AG08395 (cell line): ENCODE measurements at places on chromosomes 13 and 19.
A peak's percentile ranks its signal among the peaks of the same experiment; 100 is the strongest.

DNA sequence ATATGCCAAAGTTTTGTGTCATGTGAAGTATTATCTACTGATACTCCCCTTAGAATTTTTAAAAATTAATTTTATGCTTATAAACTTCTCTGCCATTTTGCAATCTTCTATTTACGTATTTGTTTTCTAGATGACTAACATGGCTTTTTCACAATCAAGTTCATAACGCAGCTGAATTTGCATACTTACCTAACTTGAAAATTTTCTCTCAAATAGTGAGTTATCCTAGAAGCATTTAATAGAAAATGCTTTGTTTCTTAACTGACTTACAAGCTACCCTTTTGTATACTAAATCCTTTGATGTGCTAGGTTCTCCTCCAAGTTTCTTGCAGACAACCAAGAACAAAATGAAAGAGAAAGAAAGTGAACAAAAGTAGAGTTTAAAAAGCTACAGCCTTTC is 683.5 kb downstream of the LIG4 start:
- no peak for DNase-seq

GRCh38 chr19:32824191-32824751 is 45.3 kb downstream of the SLC7A9 start:
- DNase-seq: no peak

DNA sequence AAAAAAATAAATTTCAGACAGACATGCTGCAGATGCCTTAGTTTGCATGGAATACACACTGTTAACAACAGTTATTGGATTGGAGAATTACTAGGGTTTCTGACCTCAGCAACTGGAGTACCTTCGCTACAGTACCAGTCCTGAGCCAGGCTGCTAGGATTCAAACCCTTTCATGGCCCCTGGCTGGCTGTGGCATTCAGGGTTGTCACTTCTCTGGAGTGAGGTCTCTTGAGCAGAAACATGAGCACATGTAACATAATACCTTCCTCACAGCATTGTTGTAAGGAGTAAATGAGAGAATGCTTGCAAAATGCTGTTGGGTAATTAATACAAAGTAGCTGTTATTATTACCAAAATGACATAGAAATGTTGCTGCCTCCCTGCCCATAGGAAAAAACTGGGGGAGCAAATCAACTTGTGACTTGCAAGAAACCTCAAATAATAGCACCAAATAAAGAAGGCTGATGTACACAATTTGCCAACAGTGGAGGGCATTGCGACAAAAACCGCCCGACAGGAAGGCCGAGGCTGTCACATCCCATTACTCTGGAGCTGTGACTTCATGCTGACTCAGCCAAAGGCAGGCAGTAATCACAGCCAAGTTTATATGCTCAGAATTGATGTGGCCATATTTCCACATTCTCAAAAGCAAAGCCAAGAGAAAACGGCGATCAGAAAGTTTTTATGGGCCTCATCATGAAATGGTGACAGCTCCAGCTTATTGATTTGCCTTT is 100.4 kb downstream of the RFC3 start:
- peak; percentile 85 for DNase-seq

DNA sequence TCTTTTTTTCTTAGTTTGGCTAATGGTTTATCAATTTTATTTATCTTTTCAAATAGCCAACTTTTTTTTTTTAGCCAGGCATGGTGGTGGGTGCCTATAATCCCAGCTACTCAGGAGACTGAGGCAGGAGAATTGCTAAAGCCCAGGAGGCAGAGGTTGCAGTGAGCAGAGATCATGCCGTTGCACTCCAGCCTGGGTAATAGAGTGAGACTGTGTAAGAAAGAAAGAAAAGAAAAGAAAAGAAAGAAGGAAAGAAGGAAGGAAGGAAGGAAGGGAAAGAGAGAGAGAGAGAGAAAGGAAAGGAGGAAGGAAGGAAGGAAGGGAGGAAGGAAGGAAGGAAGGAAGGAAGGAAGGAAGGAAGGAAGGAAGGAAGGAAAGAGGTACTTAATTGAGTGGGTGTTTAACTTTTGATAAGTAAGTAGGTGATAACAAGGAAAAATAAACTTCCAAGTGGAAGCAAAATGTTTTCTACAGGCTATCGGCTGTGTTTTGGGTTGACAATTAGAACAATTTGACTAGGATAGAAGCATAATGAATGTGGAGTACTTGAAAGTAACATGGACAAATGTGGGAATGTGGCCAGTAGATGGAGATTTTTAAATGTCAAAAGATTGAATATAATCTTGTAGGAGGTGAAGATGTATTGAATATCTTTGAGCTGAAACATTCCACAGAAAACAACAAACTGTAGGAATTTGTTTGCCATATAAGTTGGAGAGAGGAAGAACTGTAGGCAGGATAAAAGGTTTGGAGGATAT is 62.8 kb upstream of the MYO16 start:
- DNase-seq: no peak

DNA sequence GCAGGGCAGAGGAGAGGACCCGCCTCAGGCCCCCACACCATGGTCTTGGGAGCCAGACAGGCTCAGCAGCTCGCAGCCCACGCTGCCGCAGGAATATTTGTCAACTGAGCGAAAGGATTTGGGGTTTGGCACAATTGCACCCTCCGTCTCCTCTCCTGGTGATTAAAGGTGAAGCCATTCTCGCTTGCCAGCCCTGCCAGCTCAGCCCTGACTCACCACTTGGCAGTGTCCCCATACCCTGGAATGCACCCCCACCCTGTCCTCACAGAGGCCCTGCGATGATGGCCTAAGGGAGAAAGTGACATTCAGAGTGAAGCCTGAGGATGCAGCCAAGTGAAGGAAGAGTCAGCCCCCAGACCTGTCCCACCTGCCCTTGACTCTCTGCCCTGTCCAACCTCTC is 18.8 kb downstream of the CYTH2 start:
- peak; percentile 92 for DNase-seq

GRCh38 chr13:74623761-74624160 is 489.6 kb upstream of the KLF12 start:
- no peak for DNase-seq

GRCh38 chr13:113465300-113465699 is 12.0 kb upstream of the ADPRHL1 start:
- no peak for DNase-seq

DNA sequence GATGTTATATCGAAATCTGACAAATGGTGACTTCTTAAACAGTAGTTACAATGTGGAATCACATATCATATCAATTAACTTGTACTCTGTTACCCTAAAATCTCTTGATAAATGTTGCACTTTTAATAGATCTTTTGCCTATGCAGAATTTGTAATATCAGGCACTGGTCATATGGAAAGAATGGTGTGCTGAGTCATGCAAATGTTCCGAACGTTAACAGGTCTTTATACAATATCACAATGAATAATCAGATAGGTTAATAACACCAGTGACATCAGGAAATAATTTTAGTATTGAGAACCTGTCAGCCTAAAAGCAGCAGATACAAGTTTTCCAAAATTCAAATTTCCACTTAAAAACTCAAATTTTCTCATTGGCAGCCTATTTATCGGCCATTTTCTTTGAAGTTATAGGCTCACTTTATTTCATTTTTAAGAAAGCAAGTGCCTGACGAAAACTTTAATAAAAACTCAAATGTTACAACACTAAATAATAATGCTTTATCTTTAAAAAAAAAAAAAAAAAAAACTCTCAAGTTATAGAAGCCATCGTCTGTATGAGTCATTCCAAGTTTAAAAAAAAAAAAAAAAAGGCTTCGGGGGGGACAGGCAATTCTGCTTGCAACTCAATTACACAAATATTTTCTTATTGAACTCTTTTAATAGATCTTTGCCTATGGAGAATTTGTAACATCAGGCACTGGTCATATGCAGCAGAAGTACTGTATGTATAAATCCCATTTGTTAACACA is 180.9 kb downstream of the DIAPH3 start:
- peak; percentile 4 for DNase-seq

DNA sequence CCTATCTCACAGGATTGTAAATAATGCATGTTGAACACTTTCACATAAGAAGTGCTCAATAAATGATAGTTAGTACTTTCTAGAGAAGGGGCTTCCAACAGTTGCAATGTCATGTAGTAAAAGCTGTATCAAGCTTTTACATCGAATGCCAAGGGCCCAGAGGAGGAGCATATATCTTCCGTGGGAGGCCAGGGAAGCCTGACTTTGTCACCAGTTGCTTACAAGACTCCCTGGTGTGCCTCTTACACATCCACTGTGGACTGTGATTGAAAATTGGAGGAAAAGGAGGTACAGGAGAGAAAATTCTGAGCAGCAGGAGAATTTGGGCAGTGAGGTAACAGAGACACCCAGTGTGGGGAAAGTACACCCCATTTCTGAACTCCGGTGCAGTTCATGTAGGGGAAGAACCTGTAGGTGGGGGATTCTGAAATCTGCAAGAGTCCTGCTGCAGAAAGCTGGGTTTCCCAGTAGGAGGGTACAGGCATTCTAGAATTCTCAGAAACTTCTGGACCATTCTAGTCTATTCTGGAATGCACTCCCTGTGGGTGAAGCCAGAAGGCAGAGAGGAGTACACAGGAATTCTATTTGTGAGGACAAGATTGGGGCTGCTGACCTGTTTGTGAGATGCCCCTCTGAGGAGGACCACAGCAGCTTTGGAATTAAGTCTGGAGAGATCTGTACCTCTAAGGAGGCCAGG is 54.0 kb downstream of the ALOX5AP start:
- DNase-seq: no peak

GRCh38 chr13:45752510-45752909 is 50.4 kb downstream of the CBY2 start:
- no peak for DNase-seq

- no peak for DNase-seq
Measured at GRCh38 chr19:51417107-51417809, at the start of gene SIGLEC10. Gene SIGLEC10 (minus strand): TSS chr19:51417642. CDS start chr19:51417581, 61 bp downstream.

- no peak for DNase-seq
Measured at GRCh38 chr13:64709079-64709478, 2521.1 kb downstream of the PCDH9 start.

DNA sequence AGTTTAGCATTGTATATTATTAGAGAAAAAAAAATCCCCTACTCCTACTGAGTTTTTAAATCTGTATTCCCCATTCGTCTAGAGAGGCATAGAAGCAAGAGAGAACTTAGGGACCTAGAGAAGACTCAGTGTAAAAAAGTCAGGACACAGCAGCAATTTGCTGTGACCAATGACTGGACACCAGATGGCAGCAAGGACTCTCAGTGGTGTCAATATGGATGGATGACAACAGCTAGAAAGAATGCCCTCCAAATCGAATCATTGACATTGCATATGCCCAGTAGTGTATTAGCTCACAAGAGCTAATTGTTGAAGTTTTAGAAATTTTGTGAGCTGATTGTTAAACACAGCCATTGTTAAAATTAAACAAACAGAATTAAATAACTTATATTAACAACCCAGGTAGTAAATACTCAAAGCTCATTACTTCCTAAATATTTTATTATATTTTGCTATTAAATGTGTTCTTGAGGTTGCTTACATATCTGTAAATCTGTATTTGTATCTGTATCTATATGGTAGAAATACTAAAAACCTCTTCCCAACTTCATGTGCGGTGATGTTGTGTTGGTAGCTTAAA is 43.9 kb downstream of the SIAH3 start:
- peak; percentile 67 for DNase-seq

GRCh38 chr13:107124129-107124718 is 556.3 kb upstream of the ARGLU1 start:
- DNase-seq: peak; percentile 40

- peak; percentile 67 for DNase-seq
Measured at GRCh38 chr19:4454747-4455718, 2.6 kb downstream of the UBXN6 start.

GRCh38 chr13:112849500-112849899 is 119.5 kb upstream of the MCF2L start:
- DNase-seq: no peak

DNA sequence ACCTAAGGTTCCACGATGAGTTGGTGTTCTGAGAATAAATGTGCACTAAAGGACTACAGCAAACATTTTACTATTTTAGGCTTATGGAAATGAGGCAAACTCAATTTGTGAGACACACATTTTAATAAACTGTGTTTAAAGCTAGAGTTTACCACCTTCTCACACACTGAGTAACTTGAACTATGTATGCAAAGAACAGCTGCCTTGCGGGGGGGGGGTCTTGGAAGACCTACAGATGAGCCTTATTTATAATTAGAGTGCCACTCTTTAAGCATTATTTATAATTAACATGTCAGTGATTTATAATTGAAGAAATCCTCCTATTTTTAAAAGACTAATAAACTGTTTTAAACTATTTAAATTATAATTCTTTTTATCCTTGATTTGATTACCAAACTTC is 300.4 kb downstream of the DLEU7 start:
- no peak for DNase-seq

GRCh38 chr19:51750400-51751094 is 1.1 kb downstream of the FPR1 start:
- DNase-seq: peak; percentile 61

- DNase-seq: peak; percentile 74
Measured at GRCh38 chr19:44753932-44754749, 5.6 kb downstream of the BCL3 start.

DNA sequence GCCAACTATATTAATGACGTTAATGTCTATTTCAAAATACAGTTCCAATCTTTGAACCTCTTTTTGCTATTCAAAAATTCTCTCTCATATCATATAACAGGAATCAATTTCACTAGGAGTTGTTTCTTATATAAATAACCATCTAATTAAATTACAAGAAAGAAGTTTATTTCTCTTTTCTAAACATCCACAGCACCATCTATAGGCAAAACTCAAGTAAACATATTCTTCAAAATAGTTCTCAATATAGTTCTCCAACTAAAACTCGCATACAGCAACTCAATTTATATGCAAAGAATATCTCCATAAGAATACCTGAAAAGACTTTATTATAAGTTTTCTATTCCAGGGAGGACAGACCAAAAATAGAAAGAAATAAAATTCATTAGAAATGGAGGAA is 65.6 kb downstream of the RBM26 start:
- no peak for DNase-seq

DNA sequence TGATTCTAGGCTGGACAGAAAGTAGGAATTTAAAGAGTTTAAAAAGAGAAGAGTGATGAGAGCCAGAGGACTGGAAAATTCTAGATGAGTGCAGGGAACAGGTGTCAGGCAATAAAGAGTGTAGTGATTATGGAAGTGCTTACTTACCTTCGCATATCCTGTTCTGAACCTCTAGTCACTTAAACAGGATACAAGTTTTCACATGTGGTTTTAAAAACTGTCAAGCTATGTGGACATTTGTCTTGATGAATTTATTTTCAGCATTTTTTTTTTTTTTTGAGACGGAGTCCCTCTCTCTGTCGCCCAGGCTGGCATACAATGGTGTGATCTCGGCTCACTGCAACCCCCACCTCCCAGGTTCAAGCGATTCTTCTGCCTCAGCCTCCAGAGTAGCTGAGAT is 34.3 kb upstream of the IL17D start:
- DNase-seq: no peak
